ENCODE measurements at places on chromosomes 13 and 19.

DNA sequence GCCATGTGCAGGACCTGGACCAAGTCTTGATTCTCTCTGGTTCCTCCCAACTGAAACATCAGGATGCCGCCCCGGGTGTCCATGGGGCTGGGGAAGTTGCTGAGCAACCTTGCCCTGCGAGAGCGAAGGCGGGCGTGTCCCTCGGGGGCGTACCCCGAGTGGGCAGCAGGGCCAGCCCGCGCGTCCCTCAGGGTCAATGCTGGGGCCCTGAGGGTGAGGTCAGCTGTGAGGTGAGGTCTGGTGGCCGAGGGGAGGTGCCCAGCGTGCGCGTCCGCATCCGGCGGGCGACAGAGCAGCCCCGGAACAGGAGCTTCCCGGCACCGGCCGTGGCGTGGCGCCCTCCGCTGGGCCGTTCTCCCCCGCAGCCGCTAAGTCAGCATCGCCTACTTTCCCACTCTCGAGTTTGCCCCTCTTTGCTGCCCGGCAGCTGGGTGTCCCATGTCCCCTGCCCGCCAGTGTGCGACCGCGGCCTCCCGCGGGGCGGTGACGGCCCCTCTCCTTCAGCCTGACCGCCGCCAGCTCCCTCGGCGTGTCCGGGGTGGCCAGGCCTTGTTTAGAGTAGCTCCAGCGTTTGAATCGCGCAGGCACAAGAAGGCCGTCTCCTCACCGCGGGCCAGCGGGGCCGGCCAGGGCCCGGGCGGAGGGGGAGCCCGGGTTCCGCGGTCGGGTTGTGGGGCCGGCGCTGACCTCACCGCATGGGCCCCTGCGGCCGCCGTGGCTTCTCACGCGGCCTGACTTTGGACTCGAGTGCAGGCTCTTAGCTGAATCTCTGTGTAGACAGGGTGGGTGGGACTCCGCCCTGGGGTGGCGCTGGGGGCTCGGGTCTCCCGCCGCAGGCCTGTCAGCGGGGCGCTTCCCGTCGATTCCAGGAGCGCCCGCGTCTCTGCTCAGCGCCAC lies 33.0 kb downstream of the GJA3 start:
- DNase-seq: peak; percentile 47

DNA sequence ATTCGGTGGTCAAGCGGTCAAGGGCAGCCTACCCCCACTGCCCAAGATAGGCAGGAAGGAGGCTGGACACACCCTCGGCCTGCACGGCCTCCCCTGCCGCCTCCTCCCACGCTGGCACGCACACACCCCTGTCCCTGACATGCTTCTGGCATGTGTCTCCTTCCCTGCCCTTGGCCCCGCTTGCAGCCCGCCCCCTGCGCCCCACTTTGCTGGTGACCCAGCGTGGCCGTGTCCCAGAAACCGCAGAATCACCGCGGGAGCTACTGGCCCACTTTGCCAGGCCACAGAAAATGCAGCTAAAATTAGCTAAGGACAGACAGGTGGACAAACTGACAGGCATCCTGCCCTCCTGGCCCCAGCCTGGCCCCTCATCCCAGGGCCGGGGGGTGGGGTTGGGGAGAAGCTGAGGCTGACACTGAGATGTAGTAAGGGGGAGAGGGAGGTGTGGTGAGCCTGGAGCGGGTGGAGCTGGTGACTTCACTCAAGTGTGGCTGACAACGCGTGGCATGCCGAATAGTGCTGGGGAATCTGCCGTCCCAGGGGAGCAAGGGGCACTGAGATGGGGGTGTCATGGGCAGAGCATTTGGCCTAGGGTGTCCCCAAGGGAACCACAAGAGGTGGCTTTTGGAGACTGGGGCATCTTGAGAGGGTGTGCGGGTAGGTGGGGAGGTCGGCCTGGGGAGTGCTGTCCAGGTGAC lies 2.4 kb downstream of the SHANK1 start:
- DNase-seq: no peak

DNA sequence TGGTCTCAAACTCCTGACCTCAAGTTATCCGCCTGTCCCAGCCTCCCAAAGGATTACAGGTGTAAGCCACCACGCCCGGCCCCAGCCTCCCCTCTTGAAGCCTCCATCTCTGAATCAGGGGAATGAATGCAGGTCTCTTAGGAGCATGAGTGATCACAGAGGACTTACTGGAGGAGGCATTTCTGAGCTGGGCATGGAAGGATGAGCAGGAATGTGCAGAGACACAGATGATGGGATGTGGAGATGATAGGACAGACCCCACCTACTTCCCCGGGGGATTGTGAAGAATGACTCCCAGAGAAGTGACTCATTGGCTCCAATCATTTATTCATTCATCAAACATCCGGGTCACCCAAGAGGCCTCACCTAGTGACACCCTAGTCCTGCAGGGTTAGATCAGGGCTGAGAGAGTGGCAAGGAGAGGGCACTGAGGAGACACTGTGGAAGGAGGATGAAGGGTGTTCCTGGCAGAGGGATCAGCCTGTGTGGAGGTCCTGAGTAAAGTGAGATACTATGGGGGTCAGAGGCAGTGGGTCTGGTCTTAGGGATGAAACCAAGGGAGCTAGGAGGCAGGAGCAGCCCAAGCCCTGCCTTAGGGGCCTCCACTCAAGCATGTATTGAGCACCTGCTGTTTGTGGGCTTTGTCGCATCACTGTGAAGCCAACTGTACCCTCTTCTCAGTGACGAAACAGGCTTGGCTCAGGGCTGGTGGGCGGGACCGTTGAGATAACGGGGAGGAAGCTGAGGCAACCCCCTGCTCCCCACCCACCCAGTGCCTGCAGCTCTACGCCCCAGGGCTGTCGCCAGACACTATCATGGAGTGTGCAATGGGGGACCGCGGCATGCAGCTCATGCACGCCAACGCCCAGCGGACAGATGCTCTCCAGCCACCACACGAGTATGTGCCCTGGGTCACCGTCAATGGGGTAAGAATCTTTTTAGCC lies 3.0 kb downstream of the IFI30 start:
- DNase-seq: no peak

GRCh38 chr13:96068729-96069128 lies 15.5 kb upstream of the UGGT2 start:
- no peak for DNase-seq

GRCh38 chr19:15154002-15154612 lies 46.7 kb downstream of the NOTCH3 start:
- DNase-seq: no peak

DNA sequence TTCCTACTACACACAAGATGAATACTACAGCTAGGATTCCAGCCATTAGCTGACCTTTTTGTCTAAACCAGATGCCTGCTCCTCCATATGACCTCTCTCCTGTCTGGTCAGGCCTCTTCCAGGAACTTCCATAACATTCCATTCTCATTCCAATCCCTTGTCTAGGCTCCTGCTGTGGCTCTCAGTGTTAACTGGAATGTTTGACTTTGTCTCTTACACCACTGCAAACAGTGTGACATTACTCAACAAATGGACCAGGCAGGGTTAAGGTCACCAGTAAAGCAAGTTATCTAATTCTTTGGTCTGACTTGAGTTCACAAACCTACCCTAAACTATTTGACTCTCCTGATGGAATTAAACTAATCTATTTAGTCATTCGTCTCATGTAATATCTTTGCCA lies 2.1 kb upstream of the GPC6 start:
- peak; percentile 93 for DNase-seq

- no peak for DNase-seq
Observed at GRCh38 chr13:52921194-52921593, 72.8 kb upstream of the PCDH8 start.

DNA sequence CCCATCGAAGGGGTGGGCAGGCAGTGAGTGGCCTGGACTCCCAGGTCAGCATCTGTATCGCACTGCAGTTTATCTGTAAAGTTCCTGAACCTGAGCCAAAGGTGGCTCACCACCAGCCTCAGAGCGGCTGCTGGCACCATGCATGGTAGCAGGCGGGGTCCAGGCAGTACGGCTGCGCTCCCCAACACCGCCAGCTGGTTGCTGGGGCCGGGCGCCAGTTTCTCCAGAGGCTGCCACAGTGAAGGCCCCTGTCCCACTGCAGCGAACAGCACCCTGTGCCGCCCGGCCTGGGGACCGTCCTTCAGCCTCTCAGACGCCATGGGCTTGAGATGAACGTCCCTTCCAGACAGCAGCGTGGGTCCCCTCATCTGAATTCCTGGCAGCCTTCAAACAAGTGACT lies 109.8 kb downstream of the KDM4B start:
- no peak for DNase-seq

DNA sequence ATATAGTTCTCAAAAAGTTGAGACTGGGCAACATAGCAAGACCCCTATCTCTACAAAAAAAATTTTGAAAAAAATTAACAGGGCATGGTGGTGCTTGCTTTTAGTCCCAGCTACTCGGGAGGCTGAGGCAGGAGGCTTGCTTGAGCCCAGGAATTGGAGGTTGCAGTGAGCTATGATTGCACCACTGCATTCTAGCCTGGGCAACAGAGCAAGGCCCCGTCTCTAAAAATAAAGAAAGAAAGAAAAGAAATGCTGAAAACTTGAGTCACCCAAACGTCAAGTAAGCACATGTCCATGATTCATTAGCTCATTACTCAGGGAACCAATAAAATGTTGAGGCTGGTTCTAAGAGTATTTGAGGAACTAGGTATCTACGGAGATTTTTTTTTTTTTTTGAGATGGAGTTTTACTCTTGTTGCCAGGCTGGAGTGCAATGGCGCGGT lies 33.9 kb upstream of the SEMA6B start:
- DNase-seq: peak; percentile 64

- DNase-seq: peak; percentile 28
Observed at GRCh38 chr13:46321494-46322225, 65.4 kb downstream of the RUBCNL start.

DNA sequence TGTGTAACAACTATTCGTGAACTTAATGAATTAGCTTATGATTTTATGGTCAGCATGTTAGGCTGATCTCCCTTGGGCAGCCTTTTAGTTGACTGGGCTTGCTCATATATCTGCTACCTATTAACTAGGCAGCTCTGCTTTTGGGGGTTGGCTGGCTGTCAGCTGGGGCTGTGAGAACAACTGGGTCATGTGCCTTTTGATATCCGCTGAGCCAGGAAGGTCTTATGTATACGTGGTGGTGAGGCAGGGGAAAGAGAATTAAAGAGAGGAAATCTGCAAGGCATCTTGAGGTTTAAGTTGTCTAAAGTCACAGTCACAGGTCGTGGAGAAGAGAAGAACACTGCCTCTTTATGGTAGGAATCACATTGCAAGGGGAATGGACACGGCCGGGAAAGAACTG lies 206.9 kb downstream of the LMO7 start:
- DNase-seq: no peak

DNA sequence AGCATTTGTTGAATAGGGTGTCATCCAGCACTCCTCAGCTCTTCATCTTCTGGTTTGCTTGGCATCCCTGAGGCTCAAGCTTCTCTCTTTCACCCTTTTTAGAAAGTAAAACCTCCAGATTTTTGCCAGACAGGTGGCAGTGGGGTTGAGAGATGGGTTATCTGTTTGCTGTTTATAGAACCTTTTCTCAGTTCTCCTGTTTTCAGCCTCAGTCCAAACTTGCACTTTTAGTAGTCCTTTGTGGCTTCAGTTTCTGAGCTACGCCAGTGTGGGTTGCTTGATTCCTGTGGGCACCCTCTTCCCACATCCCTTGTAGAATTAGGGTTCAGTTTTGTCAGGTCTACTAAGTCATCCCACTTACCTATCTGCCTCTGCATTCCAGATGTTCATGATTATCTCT lies 147.9 kb downstream of the PAN3 start:
- no peak for DNase-seq

DNA sequence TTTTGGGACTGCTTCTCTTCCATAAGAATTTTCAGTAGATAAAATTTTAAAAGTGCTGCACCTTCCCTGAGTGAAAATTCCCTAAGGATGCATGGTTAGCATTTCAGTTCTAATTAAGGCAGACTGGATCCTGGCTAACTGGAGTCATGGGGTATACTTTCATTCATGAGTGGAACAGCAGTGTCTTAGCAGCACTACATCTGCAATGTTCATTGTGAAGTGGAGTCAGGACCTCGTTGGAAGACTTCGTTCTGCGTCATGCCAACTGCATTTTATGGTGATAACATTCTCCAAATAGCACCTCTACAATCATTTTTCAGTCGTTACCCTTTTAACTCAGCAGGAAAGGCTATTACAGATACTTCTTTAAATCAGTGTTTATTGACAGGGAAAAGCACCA lies 25.5 kb downstream of the PHF11 start:
- no peak for DNase-seq
